Neural crest cell (in vitro differentiated cells): ENCODE measurements at places on chromosomes 4 and X. TPM values are rescaled to one million over a fixed set of nuclear protein-coding genes. Genes with fewer than 3 reads are reported as not detected.

DNA sequence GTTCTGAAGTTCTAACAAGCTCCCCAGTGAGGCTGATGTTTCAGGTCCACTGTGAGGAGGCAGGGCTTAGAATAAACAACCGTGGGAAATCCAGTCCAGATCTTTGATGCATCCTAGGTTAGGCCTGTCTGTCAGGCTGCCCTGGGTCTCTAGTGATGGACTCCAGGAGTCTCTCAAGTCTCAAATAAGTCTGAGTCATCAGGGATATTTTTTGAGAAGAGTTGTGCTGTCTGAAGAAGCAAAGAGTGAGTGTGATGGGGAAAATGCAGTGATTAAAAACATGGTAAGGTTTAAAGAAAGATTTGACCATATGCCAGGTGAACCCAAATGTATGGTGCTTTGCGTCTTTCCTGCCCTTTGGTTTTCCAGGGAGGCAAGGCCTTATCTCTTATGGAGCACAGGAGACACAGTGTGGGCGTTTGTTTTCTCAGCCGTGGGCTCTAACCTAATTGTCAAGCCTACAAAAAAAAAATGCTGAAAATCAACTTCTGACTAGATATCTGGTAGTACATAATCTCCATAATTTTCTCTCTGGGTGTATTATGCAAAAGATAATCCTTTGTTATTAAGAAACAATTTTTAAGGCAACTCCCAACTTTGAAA is 100.7 kb downstream of the PTTG2 start:
- DNase-seq: no peak

- DNase-seq: no peak
These were observed 157.7 kb downstream of the CEP135 start for GRCh38 chr4:56106180-56107147.

DNA sequence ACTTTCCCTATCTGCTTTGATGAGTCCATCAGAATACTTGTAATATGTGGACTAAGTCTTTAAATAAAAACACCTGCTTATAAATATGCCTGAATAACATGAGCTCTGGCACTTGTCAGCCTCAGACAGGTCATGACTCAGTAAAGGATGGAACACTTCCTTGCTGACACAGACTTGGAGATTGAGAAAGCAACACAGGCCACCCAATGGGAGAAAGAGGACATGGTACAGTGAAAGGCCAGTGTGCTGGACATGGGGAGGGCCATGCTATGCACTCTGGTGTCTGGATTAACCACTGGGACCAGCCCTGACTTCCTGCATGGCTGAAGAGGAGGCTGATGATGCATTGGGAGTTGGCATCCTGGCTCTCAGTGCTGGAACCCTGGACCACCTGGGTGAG is 149.5 kb downstream of the DHRSX start:
- no peak for DNase-seq

- no peak for DNase-seq
These were observed 641.7 kb upstream of the ATOH1 start for GRCh38 chr4:93186846-93187245.

The FAM9C gene
- total RNA-seq: 0.07 and 0.25 TPM in 2 replicates

- no peak for DNase-seq
These were observed 7.7 kb downstream of the FGG start for GRCh38 chr4:154604696-154605200.

The ZAR1 gene
- 0.27 TPM in 1 of 2 replicates, not detected in the other for total RNA-seq

- DNase-seq: no peak
These were observed 56.0 kb downstream of the HADH start for GRCh38 chr4:108045687-108046024.

The RNF4 gene
- total RNA-seq: 74.2 and 76.4 TPM in 2 replicates
